ENCODE measurements at places on chromosomes 4 and X.

DNA sequence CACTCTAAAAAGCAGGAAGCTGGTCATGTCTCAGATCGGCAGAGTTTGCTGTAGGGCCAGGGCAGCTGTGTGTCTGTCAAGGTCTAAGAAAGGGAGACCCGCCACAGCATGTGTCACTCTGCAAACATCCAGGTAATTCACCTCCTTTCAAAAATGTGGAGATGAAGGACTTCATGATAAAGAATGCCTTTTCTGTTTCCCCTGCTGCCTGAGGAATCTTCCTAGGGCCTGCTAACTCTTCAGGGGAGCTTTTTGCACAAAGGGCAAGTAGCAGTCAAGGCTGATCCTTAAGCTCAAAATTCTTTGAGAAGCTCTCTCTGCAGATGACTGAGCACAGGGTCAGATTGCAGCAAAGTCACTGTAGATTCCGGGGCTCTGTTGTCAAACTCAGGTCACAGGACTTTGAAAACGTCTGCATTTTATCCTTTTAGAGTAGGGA lies 21.1 kb downstream of the RASL11B start:
- DNase-seq = no peak

- no peak for DNase-seq
These were observed 142.7 kb downstream of the AMMECR1 start for GRCh38 chrX:110175146-110175545.

DNA sequence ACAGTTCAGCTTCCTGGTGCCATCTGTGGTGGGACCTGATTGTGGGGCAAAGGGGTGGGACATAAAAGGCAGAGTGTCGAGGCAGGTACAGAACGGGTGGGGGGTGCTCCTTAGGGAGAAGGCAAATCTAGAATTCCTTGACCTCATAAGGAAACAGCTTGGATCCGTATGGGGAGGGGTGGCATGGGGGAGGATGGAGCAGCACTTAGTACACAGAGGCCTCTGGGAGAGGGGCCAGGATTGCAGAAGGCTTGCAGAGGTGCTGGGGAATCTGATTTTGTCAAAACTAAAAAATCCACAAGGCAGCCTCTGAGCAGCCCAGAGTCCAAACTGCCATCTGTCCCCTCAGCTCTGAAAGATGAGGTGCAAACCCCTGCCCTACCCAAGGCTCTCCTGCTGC lies 2.3 kb upstream of the EMD start:
- no peak for DNase-seq

DNA sequence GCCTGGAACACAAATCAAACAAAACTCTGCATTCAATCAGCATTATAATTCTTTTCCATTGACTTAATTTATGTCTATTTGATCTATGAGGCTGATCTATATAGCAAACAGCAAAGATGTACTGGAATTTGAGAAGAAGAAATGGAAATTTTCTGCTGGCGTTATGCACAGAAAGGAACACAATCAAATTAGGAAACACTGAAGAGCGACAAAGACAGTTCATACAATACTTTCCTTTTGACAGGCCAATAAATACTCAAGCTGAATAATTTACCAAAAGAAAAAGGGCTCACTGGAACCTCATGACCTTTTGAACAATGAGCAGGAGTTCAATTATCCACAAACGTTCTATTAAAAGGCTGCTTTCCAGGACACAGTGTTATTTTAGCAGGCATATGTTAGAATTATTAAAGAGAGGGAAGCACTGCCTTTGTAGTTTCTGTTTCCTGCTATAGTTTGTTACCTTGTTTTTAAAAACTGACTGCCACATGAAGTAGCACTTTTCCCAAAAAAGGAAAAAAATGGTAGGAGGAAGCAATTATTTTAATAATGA lies 8.1 kb downstream of the PDHA2 start:
- no peak for DNase-seq

DNA sequence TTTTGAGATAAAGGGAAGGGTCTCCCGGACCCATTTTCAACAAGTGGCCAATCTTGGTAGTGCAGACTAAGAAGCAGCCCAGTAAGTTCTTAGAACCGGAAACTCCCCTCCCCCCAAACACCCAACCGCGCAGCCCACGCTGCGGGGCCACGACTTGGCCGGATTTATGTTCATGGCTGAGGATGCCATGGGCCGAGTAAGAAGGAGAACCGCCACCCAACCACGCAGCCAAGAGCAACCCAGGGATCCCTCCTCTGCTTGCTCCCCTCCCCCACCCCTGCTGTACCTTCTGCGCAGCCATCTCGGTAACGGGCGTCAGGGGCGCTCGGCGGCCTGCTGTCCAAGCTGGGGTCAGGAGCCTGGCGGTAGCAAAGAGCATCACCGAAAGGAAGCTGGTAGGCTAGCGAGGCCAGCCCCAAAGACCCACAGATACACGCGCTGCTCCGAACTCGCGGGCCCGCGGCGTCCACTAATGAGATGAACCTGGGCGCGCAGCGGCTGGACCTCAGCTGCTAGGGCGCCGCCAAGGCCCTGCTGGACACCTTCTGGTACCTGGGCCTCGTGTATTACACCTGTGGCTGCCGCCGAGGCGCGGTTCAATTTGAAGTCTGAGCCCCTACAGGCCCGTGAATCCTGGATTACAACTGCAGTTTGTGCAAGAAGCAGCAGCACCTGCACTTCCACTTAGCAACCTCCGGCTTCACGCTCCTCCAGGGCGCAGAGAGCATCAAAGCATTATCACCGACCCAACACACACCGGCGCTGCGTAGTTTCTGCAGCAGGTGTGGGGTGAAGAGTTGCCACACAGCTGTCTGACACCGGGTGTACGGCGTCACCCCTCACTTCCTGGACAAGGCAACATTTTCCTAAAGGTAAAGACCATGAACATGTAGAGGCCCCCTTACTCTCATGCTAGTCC lies 63.4 kb downstream of the NUDT10 start:
- DNase-seq = no peak

- DNase-seq = peak; percentile 9
These were observed at the start of gene ARL9 for GRCh38 chr4:56505269-56506130. ARL9 (plus strand) TSS chr4:56505791; CDS start chr4:56505863, 72 bp downstream.

- no peak for DNase-seq
These were observed 1.5 kb downstream of the JAKMIP1 start for GRCh38 chr4:6198768-6199421.

DNA sequence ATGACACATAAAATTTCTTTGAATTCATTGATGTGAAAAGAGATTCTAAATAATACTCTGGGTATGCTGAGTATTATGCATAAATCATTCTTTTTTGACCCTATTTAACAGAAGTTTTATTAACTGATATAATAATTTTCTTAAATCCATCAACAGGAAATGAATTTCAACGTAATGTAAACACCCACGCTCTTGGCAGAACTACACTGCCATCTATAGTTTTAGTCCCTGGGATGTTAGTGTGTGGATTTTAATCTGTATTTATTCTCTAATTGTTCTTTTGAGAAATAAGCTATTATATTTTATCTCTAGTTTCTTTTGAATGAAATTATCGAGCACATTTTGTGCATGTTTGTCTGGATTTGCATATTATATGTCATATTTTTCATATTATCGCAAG lies 666.8 kb upstream of the NDST4 start:
- DNase-seq = no peak

GRCh38 chr4:128358231-128358912 lies 70.8 kb upstream of the PGRMC2 start:
- no peak for DNase-seq

DNA sequence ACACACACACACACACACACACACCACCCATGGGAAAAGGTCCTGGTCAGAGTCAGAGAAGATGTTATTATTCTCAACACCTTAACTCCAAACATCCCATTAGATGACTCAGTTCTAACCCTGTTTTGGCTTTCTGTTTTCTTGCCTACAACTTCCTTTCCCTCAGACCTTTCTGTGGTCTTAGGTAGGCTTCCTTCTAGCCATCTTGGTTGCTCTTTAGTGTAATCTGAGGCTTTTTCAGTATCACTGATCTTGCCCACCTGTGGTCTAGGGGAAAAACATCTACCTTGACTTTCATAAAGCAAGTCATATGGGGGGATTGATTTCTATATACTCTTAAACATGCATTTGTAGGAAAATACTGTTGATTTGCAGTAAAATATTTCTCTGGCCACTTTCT lies 56.9 kb downstream of the ATG4A start:
- DNase-seq = no peak

- no peak for DNase-seq
These were observed 999 bp upstream of the CTBP1 start for GRCh38 chr4:1249731-1250526.

DNA sequence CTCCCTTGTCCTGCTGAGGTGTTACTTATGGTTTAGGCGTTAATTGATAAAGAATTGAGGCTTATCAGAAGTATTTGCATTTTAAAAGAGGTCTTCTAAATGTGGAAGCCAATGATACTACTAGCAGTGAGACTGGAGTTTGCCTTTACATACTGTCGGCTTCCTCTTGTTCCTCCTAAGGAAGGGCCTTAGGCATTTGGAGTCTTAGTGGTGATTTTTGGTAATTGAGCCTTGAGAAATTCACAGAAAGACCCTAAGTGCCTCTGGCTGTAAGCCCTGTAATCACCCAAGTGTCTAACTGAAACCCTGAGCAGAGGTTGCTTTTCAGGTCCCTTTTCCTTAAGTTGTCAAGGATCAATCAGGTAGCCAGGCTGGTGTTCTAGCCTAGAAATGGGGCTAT lies 14.8 kb downstream of the IL13RA1 start:
- DNase-seq = no peak

DNA sequence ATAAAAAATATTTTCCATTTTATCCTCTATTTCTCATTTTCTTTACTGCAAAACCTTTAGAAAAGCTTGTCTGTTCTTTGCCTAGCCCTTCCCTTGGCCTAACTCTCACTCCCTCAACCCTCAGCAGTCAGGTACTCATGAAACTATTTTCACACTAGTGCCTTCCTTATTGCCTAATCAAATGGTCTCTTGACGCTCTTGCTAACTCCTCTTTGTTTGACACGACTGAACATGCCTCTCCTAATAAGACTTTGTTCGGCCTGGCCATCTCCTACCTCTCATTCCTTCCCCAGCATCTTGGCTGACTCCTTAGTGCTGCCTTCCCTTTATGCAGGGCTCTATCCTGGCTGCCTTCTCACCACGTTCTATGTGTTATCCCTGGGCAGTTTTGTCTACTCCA lies 11.1 kb upstream of the LRAT start:
- no peak for DNase-seq

DNA sequence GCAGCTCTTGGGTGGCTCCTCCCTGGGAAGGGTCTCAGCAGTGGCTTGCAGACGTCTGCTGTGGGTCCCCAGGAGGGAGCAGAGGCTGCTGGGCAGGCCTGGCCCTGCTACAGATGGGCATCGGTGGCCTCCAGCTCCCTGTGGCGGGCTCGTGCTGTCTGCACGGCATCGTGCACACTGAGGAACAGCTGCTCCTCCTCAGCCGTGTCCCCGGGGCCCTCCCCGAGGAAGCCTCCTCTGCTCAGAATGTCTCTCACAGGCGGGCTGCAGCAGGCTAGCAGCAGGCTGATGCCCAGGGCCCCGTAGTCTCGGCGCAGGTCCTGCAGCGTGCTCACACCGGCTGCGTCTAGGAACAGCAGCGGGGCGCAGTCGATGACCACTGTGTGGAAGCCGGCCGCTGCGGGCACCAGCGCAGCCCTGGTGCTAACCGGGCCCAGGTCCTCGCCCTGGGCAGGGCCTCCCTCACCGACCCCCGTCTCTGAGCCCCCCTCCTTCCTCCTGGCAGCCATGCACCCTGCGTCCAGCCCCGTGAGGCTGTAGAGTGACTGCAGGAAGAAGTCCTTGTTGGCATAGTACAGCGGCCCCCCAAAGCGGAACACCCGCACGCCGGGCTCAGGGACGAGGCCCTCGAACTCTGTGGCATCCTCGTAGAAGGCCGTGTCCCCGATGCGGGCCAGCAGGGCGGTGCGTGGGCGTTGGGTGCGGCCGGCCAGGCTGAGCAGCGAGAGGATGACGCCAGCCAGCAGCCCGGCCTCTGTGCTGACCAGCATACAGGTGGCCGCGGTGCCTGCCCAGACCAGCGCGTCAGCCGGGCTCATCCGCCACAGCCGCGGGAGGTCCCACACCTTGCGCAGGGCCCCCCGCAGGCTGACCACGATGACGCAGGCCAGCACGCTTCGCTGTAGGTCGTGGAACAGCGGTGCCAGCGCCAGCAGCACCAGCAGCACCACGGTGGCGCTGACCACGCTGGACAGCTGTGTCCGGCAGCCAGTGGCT lies 2.2 kb downstream of the IDUA start:
- no peak for DNase-seq

- no peak for DNase-seq
These were observed 17.6 kb downstream of the APBB2 start for GRCh38 chr4:41196633-41197332.

DNA sequence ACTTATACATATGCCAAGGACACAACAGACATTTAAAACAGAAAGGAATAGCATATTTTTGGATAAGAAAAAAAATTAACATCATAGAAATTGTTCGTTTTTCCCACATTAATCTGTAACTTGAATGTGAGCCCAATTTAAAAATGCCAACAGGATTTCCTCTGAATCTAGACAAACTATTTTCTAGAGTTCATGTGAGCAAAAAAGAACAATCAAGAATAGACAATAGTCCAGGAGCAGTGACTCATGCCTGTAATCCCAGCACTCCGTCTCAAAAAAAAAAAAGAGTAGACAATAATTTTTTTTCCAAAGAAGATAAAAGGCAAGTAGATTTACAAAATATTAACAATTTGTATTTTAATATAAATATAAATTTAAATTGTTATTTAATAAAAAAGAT lies 73.7 kb upstream of the DUSP21 start:
- DNase-seq = no peak

GRCh38 chr4:142817442-142817841 lies 28.7 kb downstream of the INPP4B start:
- DNase-seq = no peak

DNA sequence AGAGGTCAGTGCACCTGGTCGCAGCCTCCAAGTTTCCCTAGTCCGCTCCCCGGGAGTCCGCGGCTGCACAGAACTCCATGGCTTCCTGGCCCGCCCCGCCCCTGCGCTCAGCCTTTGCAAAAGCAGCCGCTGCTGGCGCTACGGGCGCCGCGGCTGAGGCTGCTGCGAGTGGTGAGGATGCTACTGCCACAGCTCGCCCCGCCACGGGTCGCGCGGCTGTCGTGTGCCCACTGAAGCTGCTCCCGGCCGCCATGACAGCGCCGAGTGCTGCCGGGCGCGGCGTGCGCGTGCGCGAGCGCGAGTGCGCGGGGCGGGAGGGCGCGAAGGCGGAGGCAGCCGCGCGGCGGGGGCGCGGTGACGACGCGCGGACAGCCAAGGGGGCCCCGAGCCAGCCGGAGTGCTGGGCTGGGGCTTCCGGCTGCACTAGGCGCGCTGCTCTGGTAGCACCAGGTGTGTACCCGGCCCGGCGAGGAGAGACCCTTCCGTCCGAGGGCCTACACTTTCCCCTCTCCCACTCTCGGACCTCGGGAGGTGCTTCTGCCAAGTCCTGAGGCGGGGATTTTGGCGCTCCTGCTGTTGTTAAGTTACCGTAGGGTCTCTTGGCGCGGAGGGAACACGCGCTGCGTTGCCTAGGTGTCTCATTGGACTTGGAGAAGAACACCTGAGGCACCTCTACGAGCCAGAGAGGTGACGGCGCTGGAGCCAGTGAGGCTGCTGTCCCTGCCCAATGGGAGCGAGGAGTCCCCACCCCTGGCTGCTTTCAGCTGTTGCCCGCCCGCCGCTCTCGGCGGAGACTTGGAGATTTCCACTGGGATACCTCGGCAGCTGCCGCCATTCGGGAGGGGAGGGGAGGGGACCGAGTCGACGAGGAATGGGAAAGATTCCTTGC lies 619 bp upstream of the LRBA start:
- peak; percentile 71 for DNase-seq

- no peak for DNase-seq
These were observed 11.8 kb downstream of the DGKQ start for GRCh38 chr4:961351-962230.

GRCh38 chr4:57205580-57205979 lies 95.4 kb upstream of the IGFBP7 start:
- DNase-seq = no peak

- DNase-seq = no peak
These were observed 100.8 kb upstream of the TENM3 start for GRCh38 chr4:182142176-182143085.

Data from GM18507 (cell line).